Forelimb muscle (tissue), 1 donor: ENCODE measurements at places on chromosomes 16 and 17.

DNA sequence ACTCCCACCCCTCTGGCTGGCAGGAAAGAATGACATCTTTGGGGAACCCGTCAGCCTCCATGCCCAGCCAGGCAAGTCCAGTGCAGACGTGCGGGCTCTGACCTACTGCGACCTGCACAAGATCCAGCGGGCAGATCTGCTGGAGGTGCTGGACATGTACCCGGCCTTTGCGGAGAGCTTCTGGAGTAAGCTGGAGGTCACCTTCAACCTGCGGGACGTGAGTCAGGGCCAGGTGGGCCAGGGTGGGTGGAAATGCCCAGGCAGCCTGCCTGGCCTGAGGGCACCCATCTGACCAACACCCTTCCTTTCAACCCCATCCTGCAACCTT is 8.1 kb upstream of the DCAF7 start:
- DNase-seq, result no peak

- no peak for DNase-seq
Measured at GRCh38 chr16:50573947-50574744, 25.9 kb downstream of the NKD1 start.

DNA sequence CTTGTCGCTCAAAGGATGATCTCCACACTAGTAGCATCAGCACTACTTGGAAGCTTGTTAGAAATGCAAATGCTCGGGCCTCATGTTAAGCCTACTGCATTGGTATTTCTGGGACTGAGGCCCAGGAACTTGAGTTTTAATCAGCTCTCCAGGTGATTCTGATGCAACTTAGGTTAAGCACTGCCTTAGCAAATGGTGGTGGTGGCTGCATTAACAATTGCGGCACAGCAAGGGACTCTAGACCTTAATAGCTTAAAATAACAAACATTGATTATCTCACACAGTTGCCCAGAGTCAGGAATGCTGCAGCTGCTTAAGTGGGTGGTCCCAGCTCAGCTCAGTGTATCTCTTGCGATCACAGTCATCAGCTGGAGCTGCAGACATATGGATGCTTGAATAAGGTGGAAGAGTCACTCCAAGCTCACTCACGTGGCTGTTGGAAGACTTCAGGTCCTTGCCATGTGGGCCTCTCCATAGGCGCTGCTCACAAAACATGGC is 25.8 kb downstream of the HS3ST3A1 start:
- DNase-seq, result no peak

DNA sequence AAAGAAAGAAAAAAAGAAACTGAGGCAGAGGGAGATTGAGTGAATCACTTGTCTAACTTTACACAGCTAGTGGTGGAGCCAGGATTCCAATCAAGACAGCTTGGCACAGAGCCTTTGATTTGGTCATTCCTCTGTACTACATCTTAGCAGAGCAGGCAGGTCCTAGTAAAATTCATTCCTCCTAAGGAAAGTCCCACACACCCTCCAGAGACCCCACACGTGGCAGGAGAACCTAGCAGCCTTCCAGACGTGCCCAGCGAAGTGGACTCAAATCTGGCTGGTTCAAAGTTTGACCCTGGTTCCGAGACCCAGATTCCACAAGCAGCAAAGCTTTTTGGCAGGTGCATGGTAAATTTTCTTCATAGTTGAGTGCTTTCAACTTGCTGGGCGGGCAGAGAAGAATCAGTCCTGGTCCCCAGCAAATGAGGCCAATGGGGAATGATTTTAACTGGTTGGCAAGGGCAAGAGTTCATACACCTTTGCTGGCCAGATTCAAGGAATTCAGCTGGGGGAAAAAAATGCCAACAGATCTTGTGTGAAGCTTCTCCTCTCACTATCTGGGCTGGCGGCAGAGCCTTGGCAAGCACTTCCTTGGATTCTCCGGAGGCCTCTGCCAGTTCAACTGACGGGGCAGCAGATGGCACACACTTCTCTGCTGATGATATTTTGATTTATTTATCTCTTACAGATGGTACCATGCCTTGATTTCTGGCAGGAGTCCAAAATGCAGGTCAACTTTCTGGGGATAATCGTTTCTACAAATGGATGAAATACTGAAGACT is 82.4 kb downstream of the GSG1L start:
- no peak for DNase-seq

GRCh38 chr17:12995106-12995895 is 22.5 kb downstream of the ELAC2 start:
- no peak for DNase-seq

- no peak for DNase-seq
Measured at GRCh38 chr16:70395345-70395901, 43.5 kb downstream of the ST3GAL2 start.

DNA sequence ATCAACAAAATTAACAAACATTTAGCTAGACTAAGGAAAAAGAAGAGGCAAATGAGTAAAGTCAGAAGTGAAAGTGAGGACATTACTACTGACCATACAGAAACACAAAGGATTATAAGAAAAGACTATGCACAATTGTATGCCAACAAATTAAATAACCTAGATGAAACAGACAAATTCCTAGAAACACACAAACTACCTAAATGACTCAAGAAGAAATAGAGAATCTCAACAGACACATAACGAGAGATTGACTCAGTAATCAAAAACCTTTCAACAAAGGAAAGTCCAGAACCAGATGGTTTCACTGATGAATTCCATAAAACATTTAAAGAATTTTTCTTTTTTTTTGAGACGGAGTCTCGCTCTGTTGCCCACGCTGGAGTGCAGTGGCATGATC is 35.7 kb upstream of the MYLK3 start:
- DNase-seq, result no peak

DNA sequence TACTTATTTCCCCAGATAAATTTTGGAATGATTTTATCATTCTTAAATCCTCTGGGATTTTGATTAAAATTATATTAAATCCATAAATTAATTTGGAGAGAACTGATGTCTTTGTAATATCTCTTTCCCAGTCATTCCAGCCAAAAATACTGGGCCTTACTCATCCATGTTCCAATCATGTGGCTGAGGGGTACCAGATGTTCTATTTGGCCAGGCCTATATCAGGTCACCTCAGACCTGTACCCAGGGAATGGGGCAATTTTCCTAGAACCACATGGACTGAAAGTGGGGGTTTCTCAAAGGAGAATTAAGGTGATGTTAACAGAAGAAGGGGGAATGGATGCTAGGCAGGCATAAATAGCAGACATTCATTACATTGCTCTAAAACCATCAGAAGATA is 7.5 kb downstream of the SNTB2 start:
- DNase-seq, result no peak

DNA sequence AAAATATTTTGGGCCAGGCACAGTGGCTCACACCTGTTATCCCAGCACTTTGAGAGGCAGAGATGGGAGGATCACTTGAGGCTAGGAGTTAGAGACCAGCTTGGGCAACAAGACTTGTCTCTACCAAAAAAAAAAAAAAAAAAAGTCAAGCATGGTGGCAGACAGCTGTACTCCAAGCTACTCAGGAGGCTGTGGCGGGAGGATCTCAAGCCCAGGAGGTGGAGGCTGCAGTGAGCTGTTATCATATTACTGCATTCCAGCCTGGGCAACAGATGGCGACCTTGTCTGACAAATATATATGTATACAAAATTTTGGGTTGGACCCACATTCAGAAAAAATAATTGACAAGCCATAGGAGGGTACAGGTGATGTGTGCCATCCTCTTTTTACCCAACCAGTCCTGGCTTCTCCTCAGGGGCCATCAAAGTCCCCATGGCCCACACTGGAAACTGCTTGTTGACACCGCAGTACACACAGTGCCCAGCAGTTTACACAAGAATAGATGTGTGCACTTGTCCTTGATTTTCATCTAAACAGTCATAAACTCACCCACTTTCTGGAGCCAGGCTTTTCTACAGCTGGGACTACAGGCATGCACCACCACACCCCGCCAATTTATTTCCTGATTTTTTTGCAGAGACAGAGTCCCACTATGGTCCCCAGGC is 1.7 kb downstream of the CES2 start:
- no peak for DNase-seq

- no peak for DNase-seq
Measured at GRCh38 chr17:2691965-2692780, 19.4 kb downstream of the CLUH start.

GRCh38 chr17:20267459-20267842 is 199.9 kb downstream of the LGALS9B start:
- no peak for DNase-seq
